Stimulated activated CD8-positive, alpha-beta memory T cell treated with anti-CD3 and anti-CD28 coated beads, Interleukin-7, amount 100 ng/mL, for 24 hours (primary cell): ENCODE measurements at places on chromosomes 6 and 20.

- DNase-seq, result no peak
These were observed 21.6 kb downstream of the KIAA1586 start for GRCh38 chr6:57068061-57068460.

DNA sequence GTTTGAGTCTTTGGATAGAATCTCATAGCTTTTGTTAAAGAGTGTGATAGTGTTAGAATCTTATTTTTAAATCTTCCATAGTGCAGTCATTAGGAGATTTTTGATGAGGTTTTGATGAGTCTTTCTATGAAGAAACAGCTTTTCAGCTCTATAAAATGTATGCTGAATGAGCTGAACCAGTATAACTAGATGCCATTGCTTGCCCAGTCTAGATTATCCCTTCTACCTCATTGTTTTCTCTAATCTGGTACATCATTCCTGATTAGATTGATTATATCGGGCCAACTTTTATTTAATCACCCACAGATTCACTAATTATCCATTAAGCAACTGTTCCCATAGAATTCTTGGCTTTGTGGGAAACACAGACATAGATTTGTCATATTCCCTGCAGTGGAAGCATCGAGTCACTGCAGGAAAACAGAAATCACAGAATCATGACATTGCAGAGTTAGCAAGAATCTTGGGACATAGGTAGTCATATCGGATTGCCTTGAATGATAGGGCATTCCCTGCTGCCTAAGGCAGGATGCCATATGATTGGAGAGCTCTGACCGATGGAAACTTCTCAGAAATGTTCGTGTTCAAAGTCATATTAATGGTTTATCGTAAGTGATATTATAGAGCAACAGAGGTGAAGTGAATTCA, 882.7 kb upstream of the FLRT3 start:
- DNase-seq, result no peak

GRCh38 chr6:50305660-50306059, 255.9 kb upstream of the DEFB112 start:
- no peak for DNase-seq

DNA sequence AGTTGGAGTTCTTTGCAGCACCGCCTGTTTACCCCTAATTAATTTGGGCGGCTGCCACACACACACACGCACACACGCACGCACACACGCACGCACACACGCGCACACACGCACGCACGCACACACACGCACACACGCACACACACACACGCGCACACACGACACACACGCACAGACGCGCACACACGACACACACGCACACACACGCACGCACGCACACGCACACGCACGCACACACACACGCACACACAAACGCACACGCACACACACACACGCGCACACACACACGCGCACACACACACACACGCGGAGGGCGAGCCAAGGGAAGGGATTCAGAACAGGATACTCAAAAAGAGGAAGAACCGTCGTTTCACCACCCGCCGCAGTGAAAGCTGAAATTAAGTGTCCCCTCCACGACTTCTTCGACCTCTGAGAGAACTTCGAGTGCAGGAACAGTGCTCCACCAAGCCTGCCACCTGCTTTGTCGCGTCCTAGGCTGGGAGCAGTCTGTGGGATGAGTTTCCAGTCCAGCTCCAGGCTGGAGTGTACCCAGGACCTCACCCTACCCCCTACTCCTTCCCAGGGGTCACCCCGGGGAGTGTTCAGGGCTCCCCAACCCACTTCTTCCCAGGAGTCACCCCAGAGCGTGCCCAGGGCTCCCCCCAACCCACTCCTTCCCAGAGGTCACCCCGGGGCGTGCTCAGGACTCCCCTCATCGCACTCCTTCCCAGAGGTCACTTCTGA, 1.1 kb downstream of the RNASET2 start:
- DNase-seq, result no peak

DNA sequence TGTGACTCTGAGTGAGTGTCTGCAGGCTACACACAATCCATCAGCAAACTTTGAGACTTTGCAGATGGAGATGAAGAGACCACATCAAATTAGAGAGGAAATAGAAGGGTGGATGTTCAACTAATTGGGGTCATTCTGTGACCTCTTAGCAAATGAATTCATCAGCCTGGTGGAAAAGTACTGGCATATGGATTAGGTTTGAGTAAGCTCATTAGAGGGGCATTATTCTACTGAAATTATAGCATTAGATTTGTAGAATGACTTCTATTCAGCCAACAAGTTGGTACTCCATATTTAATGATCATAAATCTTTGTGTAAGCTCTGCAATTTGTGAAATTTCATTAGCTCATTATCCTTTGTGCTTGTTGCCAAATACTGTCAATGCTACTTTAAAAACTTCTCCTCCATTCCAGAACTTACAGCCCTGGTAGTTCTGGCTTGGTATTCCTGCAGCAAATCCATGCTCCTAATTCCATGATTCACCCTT, 63.8 kb downstream of the ADTRP start:
- no peak for DNase-seq

GRCh38 chr20:63966172-63966943, 3.4 kb downstream of the ZNF512B start:
- DNase-seq, result no peak
